D721Med (cell line): ENCODE measurements at places on chromosomes 2 and 18.

DNA sequence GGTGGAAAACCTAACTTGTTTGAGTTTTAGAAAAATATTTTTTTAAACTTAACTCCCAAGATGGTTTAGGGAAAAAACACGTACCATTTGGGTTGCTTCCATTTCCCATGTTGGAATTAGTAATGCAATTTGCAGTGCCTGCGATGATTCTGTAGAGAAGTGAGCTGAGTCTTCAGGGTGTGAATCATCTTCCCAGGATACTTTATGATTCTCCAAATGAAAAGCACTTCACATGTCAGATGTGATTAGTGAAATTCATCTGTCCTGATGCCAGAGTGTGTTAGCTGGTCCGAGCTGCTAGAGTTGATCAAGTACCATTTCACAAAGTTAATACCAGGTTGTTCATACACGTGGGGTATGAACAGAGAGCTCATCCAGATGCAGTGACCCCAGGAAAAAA, 59.1 kb downstream of the ACOXL start:
- DNase-seq, result no peak

- DNase-seq, result no peak
Observed at GRCh38 chr2:203510941-203511305, 24.2 kb downstream of the RAPH1 start.

DNA sequence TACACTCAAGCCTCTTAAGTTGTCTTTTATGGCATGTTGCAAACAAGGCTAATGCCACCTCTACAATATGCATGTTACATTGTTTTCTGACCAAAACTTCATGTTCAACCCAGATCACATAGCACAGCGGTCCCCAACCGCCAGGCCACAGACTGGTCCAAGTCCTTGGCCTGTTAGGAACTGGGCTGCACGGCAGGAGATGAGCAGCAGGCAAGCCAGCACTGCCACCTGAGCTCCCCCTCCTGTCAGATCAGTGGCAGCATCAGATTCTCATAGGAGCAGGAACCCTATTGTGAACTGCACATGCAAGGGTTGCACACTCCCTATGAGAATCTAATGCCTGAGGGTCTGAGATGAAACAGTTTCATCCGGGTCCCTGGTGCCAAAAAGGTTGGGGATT, 324.8 kb upstream of the CHAC2 start:
- no peak for DNase-seq

DNA sequence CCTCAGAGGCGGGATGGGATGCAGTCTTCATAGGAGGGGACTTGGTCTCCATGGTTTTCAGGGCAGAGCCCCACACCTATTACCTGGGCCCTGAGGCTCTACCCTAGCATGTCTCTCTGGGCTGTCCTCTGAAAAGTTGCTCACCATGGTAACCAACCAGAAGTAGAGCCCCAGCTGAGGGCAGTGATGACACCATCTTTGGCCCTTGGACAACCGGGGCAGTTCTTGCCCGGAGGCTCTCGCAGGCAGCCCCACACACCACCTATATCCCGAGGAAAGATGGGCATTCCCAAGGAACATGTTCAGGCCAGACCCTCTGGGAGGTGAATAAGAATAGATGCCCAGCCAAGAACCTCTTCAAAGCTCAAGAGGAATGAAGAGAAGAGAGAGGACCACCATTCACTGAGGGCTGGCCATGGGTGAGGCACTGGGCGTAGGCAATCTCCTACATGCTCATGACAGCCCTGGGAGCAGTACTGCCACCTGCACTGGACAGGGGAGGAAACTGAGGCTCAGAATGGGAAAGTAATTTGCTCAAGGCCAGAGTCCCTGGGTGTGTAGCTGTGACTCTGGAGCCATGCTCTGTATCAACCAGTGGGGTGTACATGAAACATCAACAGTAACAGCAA, 72.5 kb downstream of the HS1BP3 start:
- no peak for DNase-seq

- DNase-seq, result no peak
Observed at GRCh38 chr18:48597671-48598070, 58.8 kb downstream of the CTIF start.

DNA sequence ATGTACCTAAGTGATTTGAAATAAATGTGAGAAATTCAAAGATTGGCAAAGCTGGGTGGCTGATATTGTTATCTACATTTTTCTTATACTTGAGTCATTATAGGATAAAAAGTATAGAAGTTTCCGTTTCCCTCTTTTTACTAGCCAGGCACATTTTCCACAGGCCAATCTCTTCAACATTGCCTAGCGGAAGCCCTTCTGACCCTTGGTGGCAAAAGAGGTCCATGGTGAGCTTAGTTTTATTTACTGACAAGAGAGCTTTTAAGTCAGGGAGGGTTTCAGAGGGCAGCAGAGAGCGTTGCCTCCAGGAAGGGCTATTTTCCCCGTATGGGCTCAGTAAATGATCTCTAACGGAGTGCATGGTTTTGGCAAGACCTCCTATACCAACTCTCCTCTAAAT, 15.1 kb upstream of the RHOB start:
- DNase-seq, result no peak

GRCh38 chr2:36655453-36655852, 41.1 kb upstream of the VIT start:
- DNase-seq, result no peak

GRCh38 chr2:55403256-55403998, 16.2 kb downstream of the CCDC88A start:
- no peak for DNase-seq

DNA sequence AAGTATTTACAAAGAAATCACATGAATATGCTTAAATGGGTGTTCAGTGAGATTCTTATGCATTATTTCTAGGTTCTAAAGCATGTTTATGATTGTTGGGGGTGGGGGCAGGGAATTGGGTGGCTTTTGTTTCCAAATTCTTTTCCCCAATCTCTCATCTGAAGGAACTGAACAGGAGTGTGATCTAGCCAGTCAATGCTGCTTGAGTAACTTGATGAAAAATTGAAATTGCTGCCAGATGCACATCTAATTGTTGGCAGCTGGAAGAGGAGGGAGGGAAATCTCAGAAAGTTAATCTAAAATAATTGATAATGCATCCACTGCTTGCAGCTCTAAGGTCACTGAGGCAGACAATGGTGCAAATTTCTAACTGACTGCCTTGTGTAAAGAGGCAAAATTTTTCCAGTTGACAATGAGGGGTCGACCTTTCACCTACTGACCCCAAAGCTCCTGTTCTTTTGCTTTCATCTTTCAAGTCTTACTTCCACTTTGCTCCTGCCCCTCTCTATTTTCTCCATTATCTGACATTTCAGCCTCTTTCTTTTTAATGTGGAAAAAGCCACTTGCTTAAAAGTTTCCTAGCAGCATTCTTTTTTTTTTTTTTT, 53.3 kb downstream of the IRS1 start:
- no peak for DNase-seq

DNA sequence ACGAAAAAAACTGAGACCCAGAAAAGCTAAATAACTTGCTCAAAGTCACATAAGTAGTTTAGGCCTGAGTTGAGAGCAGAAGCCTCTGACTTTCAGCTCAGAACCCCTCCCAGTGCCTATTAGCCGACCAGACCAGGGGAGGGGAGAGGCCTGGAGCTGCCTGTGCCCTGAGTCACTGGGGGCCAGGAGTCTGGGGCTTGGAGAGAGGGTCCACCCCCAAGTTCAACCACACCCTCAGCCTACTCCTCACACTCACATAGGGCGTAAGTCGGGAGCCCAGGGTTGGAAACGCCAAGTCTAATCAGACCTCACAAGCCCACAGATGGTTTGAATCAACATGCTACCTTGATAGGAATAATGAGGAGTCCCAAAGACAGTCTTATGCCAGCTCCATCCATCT, 12.6 kb upstream of the PKDCC start:
- no peak for DNase-seq

DNA sequence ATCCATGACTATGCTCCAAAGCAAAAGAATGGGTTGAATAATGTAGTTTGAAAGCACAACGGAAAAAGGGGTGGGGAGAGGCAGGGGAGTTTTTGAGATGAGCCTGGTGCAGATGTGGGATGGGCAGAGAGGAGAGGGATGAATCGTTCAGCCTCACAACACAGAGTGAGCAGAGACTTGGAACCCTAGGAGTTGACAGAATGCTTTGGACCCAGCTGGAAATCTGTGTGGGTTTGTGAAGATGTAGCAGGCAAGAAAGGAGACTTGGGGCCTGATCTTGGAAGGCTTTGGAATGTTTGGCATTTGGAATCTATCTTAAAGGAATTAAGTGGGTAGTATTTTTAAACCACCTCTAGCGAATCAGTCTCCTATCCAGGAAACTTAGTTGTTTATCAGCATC, 66.0 kb upstream of the KCTD1 start:
- no peak for DNase-seq

DNA sequence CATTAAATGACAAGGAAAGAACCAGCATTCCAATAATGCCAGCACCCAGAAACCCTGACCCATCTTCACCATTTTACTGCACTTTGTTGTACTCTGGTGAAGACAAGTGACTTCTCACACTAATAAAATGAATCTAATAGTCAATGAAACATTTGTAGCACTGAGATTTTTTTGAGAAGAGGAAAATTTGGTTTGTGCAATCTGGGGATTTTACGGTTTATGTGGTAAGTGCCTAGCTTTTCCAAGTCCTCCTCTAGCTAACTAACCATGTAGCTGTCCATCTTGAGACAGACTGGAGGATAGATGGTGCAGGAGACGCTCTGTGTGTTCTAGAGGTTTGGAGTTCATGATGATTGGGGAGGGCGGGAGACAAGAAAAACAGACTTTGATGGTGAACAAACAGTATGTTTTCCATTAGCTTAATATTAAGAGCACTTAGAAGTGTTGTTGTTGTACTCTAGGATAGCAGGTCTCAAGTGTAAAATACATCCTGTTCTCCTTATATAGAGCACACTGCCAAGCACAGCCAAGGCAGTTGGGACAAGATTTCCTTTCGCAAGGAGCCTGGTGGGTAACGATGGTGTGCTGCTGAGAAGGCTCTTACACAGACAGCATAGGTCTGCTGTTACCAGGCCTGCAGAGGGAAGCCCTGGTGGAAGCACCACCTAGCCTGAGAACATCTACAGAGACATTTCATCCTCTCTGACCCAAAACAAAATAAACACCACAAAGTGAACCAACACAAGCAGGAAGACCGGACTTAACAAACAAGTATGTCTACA, 83.7 kb downstream of the BCL11A start:
- no peak for DNase-seq

DNA sequence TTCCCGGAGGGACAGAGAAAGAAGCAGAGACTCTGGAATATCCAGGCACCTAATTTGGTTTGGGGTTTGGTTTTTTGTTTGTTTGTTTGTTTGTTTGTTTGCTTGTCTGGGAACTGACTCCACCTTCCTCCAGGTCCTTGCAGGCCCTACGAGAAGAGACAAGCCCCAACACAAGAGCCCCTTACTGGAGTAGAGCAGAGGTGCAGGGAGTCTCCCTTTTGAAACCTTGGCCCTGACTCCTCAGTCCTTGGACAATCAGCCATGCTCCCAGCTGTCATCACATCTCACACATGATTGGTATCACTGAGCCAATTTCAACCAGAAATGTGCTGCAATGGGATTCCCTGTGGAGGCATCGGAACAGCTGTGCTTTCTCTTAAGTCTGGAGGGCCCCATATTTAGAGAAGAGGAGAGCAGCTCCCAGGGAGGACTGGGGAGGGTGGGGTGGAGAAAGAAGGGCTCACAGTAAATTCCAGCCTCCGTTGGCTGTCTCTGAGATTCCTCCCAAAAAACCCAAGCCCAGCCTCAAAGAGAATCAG, 279.9 kb upstream of the NCKAP5 start:
- DNase-seq, result no peak

DNA sequence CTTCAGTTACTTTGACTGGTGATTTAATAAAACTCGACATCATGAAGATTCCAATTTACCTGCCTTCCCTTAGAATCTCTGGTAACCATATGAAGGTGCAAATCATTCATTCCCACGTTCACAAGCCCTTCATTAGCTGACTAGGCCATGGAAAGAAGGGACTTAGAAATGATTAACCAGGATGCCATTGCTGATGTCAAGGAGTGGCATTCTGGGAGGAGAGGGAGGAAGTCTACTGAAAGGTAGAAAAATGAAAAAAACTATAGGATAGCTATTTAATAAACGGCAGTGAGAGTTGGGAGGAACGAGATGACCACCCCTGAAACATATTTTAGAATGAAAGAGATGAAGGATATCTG, 1.4 kb downstream of the ATIC start:
- no peak for DNase-seq

DNA sequence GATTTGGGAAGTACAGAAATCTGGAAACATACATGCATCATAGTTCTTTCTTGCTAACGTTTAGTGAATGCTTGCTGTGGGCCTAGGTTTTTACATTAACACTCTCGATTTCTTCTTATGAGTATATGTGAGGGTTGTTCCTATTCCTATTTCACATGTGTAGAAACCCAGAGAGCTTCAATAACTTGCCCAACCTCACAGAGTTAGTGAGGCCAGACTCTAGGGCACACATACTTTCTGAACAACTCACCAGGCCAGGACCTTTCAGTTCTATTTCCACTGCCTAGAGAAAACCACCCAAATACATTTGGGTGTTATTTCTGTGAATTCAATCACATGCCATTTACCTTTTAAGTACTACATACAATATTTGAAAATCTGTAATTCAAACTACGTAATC, 8.2 kb upstream of the KCTD1 start:
- no peak for DNase-seq

- DNase-seq, result no peak
Observed at GRCh38 chr2:55861733-55862132, 61.8 kb downstream of the EFEMP1 start.

DNA sequence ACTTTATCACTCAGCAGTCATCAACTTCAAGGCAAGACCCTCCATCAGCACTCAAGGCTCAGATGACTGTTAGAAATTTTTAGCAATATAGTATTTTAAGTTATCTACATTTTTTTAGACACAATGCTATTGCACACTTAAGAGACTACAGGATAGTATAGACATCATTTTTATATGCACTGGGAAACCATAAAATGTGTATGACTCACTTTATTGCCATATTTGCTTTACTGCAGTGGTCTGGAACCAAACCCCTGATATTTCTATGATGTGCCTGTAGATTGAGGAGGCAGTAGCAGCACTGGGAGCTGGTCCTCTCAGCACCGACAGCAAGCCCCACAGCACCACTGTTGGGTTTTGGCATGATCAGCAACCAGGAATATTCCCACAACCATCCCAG, 264.8 kb upstream of the HNRNPA3 start:
- no peak for DNase-seq

GRCh38 chr2:99615247-99615771, 125.5 kb upstream of the REV1 start:
- DNase-seq, result no peak

GRCh38 chr2:64063924-64064331, 44.7 kb upstream of the VPS54 start:
- DNase-seq, result no peak

GRCh38 chr2:12663306-12664037, 53.3 kb upstream of the TRIB2 start:
- DNase-seq, result no peak

- DNase-seq, result no peak
Observed at GRCh38 chr2:24922556-24922955, 2.5 kb upstream of the ADCY3 start.
